ENCODE measurements at places on chromosomes 2 and 18.
A peak's percentile ranks its signal among the peaks of the same experiment; 100 is the strongest.

DNA sequence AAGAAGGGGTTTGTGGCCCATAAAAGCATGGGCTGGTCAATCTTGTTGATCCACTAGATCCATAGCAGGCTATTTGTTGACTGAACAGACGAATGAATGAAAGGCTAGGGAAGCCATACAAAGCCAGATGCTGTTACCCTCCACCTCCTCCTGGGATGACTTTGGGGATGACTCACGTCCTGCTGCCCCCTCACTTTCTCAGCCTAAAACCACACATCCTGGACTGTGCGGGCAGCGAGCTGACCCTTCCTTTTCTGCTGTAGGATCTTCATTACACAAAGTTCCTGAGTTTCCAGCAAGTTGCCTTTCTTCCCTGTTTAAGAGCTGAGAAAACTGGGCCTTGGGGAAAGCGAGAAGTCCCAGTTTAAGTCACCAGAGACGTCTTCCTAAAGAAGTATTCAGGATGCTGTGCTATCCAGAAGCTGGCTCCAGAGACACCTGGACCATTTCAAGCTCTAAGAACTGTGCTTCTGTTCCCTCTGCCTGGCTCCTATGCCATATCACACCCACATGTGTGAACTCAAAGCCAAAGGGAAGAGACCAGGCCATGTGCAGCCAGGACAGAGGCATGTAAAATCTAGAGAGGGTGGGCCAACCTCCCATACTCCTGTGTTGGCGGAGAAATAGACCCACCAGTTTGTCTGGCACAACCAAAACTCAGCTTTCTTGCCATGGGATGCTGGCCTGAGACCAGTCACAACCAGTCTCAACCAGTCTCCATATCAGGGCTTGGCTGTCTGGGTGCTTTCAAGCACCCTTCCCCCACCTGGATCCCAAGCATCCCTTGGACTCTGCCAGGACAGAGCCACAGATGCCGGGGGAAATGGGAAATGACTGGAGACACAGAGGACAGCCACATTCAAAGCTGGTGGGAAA is 4.7 kb upstream of the SLC20A1 start:
- DNase-seq = no peak

DNA sequence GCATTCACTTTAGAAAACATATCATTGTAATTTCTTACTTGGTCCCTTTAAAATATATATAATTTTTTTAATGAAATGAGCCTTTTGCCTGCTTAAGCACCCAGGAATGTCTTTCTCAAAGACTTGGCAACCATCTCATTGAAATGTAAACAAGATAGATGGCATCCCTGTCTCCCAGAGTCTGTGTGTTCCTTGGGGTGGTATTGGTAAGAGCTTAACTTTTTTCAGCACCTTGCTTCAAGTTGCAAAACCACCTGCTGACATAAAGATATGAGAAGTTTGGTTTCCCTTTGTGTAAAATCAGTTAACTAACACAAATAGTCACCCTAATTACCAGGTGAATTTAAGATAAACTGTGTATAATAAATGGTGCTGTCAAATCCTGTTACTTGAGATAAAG is 266.9 kb downstream of the DSC3 start:
- no peak for DNase-seq

DNA sequence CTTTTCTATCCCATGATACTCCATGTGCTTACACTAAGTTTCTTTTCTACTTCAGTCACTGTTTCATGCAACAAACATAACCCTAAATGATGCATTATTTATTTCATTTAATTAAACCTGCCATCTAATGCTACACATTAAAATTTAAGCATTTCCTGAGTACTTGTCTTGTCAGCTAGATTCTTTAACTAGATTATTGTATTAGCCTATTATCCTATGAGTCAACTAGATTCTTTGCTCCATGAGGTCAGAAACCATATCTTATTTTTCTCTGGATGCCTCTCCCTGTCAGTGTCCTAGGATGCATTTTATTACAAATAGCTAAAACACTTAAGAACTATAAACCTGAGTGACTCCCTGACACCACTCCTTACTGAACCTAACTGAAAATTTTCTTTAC is 652.4 kb downstream of the SLC4A3 start:
- DNase-seq = no peak

DNA sequence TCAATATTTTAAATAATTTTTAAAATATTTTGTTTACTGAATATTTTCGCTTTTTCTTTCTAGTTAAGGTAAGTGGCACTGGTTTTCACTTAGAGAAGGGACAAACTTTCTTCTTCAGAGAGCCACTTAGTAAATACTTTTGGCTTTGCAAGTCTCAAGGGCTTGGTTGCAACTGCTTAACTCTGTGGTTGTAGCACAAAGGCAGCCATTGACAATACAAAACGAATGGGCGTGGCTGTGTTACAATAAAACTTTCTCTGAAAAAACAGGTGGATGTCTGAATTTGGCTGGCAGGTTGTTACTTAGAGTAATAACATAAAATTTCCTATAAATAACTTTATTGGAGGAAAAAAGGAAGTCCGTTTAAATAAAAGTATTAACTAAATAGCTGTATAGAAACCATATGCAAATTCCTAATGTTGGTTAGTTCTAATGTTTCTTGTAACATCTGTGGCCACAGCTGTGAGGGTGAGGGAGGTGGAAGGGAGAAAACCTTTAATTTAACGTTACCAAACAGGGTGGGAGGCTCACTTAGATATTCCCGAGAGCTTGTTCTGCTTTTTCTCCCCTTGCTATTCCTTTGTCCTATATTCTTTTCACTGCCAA is 62.4 kb upstream of the TNP1 start:
- no peak for DNase-seq

GRCh38 chr2:25410370-25410769 is 68.6 kb upstream of the DNMT3A start:
- no peak for DNase-seq

DNA sequence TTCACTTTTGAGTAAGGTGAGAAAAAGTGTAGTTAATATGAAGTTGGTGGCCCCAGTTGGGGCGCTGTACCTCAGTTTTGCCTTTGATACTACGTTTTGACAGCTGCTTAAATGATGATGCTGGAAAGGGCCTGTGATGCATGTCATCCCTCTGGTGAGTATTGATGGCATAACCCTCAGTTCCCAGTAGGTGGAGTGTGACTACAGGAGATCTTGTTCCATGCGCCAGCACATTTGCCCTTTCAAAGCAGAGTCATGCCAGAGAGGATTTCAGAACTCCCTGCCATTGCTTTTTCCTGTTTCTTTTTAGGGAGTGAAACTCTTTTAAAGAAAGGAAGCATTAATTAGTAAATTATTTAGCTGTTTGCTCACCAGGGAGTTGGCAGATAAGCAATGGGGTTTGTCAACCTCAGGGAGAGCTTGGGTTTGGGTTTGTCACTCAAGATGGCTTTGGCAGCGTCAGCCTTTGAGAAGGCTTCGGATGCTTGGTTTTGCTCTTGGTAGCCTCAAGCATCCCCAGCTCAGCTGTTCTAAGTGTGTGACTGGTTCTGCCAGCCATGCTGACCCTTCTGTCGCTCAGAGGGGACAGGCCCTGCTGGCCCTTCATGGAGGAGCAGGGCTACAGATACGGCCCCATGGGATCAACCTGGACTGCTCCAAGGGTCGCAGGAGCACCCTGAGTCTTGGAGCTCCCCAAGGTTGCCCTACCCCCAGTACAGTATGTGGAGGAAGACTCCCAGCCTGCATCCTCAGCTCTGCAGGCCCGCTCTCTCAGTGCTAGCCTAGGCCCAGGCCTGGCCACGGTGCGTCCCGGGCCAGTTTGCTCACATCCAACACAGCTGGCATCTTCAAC is 29.1 kb downstream of the ARMC9 start:
- DNase-seq = peak; percentile 69

GRCh38 chr2:45040786-45041185 is 31.5 kb upstream of the SIX2 start:
- no peak for DNase-seq

- DNase-seq = no peak
Measured at GRCh38 chr2:191760655-191761262, 82.8 kb downstream of the NABP1 start.

- DNase-seq = no peak
Measured at GRCh38 chr2:68734176-68734575, 435 bp upstream of the ARHGAP25 start.

DNA sequence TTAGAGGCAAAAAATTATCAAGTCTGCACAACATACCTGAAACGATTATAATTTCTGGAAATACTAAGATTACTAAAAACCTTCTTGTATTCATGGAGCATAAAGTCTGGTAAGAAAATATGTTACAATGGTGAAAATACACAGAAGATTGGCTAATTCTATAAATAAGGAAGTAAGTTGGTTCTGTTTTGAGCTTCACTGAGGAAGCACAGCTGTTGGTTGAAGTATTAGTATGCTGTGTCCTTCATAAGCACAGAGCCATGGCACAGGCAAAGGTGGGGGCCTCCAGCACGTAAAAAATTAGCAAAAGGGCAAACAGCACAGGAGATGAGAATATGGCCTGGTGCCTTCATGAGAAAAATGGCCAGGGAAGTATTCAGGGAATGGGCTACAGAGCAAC is 40.4 kb upstream of the ANKRD62 start:
- no peak for DNase-seq

GRCh38 chr2:54601339-54601738 is 122.1 kb upstream of the EML6 start:
- no peak for DNase-seq

DNA sequence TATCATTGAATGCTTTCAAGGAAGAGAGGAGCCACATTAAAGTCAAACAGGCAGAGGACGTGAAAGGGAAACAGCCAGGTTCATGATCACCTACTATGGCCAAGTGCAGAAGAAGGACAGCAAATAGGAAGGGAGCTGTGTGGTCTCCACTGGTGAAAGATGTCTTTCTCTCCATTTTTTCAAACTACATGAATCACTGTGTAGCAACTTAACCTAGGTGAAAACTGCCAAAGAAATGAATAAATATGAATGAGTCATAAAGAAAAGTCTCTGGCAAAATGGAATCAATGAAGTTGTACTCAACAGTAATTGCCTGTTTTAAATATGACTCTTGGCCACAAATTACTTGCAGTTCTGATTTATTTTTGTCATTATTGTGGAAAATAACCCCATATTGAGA is 452.6 kb upstream of the PKDCC start:
- no peak for DNase-seq

GRCh38 chr2:239240414-239240881 is 160.4 kb downstream of the HDAC4 start:
- no peak for DNase-seq

DNA sequence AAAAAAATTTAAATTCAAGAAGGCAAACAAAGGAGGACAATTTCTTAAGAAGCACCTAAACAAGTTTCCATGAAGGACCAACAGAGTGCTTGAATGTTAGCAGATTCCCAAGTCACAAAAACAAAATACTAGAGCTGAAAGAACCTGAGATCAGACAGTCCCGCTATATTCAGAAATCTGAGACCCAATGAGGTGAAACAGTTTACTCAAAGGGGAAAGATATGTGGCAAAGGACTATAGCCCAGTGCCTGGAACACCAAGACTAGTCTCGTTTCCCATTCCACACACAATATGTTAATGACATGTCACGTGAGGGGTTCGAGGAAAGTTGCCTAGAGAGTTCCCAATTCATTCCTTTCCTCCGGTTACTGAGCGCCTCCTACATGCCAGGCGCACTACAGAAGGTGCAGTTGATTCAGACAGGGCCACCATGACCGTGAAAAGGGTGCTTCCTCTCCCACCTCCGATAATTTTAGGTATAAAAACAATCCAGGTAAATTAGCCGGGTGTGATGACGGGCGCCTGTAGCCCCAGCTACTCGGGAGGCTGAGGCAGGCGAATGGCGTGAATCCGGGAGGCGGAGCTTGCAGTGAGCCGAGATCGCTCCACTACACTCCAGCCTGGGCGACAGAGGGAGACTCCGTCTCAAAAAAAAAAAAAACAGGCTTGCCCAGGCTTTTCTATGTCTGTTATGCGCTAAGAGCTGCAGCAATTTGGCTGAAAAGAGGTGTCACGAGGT is 617 bp downstream of the SRBD1 start:
- peak; percentile 33 for DNase-seq

DNA sequence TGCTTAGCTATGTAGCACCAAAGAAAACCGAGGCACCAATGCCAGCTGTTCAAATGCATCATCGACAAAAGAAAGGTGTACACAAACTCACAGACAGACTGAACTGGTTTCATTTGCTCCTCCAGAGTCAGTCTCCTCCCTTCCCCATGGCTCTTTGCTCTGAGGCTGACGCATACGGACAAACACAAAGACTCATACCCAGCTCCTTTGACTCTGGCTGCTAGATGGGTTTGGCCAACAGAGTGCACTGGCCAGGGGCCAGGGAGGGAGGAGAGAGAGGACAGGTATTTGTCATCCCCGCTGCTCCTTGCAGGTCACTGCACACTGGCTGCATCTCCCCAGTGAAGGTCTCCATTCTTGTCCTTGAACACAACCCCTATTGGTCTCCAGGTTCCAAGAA is 40.7 kb downstream of the DNER start:
- no peak for DNase-seq

DNA sequence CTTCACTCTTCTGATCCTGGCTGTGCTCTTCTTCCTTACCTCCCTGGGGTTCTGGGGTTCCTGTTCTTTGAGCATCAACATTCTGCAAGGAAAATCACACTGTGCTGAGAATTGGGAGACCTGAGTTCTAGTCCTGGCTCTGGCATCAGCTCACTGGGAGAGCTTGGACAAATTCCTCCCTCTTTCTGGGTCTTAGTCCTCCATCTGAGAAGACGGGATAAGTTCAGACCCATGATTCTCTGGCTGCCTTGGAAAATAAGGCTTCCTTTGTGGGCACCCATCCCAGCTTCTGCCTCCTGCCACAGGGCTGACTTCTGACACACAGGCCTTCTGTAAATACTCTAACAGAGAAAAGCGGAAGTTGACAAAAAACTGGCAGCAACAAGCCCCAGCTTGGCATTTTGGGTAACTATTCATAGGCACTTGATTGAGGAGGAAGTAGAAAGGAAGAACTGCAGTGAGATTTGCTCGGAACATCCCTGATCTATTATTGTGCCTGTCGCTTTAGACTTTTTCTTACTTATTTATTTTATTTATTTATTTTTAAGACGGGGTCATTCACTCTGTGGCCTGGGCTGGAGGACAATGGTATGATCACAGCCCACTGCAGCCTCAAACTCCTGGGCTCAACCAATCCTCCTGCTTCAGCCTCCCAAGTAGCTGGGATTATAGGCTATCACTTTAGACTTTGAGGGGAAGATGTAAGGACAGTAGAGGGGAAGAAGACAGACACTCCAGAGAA is 7.9 kb downstream of the PCBP1 start:
- peak; percentile 83 for DNase-seq

- no peak for DNase-seq
Measured at GRCh38 chr18:62536005-62536404, 13.2 kb downstream of the ZCCHC2 start.

- no peak for DNase-seq
Measured at GRCh38 chr2:46042711-46043110, 254.5 kb upstream of the EPAS1 start.

GRCh38 chr18:25449046-25449445 is 97.1 kb upstream of the ZNF521 start:
- DNase-seq = no peak

Measured in CD4-positive, alpha-beta T cell treated with Interferon alpha-2 for 1 hour (primary cell).